Posterior cingulate gyrus (tissue), 11 donors: ENCODE measurements at places on chromosomes 1 and 21.

DNA sequence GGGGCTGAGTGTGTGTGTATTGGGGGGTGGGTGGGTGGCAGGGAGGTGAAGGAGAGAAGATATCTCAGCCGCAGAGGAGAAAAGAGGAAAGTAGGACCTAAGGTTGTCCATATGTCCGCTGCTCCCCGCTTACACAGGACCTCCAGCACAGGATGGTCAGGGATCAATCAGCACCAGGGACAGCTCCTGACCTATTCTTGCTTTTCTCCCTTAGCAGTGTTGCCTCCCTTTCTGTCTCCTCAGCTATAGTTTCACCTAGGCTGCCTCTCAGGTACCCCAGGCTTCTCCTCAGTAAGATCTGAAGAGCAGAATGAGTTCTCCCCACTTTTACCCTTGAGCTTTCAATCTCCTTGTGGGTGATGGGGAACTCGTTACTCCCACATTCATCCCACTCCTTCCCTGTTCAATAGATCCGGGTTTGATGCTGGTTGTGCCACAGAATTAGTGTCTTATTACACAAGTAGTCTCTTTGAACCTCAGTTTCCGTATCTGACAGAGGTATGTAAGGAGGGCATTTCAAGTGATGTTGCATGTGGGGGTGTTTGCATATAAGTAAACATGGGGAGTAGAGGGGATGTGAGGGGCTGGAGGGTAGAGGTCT, 1.4 kb upstream of the DPH2 start:
- DNase-seq, result no peak

DNA sequence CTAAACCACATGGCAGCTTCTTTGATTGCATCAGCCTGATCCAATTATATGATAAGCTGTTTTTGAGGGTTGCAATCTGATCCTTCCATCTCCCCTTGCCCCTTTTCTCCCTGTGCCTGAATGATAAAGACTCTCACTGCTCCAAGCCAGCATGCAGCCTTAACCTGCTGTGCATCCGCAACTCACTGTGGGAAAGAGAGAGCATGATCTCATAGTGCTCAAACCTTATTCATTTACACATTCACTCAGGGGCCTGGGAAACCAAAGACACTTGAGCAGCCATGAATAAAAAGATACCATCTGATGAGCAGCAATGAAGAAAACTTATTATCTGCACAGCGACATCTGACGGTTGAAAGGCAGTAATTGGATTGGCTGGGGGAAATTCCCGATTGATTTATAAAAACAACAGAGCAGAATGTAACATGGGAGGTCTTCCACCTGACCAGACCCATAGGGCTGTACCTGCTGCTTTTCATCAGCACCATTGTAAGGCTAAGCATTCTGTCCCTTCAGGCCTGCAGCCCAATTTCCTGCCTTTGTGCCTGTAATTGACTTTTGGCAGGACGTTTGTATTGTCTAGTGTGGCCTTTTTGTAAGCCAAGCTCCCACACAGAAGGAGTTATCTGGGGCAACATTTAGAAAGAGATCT, 62.5 kb downstream of the KIAA0040 start:
- DNase-seq, result no peak

GRCh38 chr1:97791251-97791650, 129.6 kb downstream of the DPYD start:
- no peak for DNase-seq

DNA sequence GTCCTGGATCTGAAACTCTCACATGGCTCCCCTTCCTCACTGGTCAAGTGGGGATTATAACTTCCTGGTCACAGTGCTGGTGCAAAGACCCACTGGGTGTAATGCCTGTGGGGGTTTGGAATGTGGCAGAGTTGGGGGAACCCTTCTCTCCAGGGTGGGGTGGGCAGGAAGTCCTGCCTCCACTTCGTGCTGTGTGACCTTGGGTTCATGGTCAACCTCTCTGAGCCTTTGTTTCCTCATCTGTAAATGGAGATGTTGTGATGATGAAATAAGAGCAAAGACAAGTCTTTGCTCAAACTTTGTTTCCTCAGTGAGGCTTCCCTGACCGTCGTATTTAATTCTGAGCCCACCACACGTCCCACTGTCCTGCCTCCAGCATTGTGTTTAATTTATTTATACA, 564.7 kb downstream of the PTPRU start:
- DNase-seq, result no peak

GRCh38 chr1:184025242-184025675, 12.3 kb downstream of the COLGALT2 start:
- no peak for DNase-seq

DNA sequence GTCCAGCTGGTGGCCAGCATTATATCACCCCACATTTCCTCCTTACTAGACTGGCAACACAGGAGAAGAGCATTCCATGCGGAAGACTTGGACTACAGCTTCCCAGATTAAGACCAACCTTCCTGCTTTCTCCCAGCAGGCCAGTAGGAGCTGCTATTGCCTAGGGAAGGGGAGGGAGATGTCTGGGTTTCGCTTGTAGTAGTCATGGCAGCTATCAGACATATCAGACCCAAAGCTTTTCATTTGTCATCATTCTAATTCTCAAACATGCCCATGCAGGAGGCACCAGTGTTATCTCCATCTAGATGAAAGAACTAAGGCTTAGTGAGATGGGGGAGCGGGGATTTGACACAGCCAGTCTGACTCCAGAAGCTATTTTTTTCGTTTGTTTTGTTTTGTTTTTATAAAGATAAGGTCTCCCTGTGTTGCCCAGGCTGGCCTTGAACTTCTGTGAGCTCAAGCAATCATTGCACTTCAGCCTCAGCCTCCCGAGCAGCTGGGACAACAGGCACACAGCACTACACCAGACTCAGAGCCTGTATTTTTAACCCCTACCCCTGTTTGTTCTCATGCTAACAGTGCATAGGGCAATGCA, 4.5 kb downstream of the PLA2G2A start:
- no peak for DNase-seq

- DNase-seq, result no peak
These were observed 116.3 kb upstream of the HNRNPU start for GRCh38 chr1:244980605-244981004.

- DNase-seq, result no peak
These were observed 9.6 kb downstream of the GSTM2 start for GRCh38 chr1:109677459-109677858.

DNA sequence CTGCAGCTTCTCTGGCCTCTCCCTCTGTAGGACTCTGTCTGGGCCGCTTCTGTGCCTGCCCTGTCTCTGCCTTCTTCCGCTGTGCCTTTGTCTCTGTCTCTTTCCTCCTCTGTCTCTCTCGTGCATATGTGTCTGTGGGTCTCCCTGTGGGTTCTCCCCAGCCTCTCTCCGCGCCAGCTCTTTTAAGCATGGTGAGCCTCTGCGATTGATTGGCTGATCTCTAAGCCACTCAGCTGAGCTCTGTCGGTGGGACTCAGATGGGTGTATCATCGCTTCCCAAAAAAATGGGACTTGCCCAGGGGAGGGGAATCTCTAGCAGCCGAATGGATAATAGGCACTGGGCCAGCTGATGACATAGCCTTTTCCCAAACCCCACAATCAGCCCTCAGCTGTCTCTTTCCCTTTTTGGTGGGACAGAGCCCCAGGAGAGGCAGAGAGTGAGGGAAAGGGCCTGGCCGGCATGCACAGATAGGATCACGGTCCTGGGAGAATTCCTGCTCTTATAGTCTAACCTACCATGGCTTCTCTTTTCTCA, at the start of gene ADAMTS4:
ADAMTS4 (minus strand) TSS at position 158 of the 535 bp plus-strand sequence. CDS start 427 bp downstream, outside the sequence.
- peak; percentile 85 for DNase-seq

- no peak for DNase-seq
These were observed 88.8 kb downstream of the DESI2 start for GRCh38 chr1:244741692-244742091.

DNA sequence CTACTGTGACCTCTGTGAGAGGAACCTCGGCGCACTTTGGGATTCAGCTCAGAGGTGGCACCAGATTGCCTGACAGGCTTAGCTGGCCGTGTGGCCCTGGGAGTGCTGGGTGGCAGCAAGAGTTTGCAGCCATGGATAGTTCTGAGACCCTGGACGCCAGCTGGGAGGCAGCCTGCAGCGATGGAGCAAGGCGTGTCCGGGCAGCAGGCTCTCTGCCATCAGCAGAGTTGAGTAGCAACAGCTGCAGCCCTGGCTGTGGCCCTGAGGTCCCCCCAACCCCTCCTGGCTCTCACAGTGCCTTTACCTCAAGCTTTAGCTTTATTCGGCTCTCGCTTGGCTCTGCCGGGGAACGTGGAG, 67.5 kb downstream of the DISC1 start:
- DNase-seq, result peak; percentile 32

- DNase-seq, result no peak
These were observed 9.9 kb downstream of the ARHGEF19 start for GRCh38 chr1:16202281-16203210.

GRCh38 chr1:59523745-59524450, 227.0 kb downstream of the FGGY start:
- no peak for DNase-seq

- peak; percentile 65 for DNase-seq
These were observed 26.1 kb downstream of the ZP4 start for GRCh38 chr1:237864338-237865244.

DNA sequence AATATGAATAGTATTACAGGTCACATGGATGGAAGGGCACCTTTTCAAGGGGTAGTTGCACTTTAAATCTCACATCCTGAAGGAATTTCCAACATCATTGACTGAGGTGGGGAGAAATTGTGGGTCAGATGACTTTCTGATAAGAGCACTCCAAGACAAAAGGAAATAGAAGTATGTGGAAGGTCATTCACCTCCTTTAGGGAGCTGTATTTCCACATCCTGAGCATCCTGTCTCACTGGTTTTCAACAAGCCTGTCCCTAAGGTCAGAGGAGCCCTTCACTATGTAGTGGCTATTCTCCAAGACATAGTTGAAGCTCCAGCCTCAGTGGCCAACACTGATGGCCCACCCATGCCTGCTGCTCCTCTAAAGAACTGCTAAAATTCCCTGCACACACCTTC, 76.5 kb downstream of the ATP1A1 start:
- DNase-seq, result no peak

- DNase-seq, result no peak
These were observed 505.1 kb upstream of the USP24 start for GRCh38 chr1:55720261-55720660.

DNA sequence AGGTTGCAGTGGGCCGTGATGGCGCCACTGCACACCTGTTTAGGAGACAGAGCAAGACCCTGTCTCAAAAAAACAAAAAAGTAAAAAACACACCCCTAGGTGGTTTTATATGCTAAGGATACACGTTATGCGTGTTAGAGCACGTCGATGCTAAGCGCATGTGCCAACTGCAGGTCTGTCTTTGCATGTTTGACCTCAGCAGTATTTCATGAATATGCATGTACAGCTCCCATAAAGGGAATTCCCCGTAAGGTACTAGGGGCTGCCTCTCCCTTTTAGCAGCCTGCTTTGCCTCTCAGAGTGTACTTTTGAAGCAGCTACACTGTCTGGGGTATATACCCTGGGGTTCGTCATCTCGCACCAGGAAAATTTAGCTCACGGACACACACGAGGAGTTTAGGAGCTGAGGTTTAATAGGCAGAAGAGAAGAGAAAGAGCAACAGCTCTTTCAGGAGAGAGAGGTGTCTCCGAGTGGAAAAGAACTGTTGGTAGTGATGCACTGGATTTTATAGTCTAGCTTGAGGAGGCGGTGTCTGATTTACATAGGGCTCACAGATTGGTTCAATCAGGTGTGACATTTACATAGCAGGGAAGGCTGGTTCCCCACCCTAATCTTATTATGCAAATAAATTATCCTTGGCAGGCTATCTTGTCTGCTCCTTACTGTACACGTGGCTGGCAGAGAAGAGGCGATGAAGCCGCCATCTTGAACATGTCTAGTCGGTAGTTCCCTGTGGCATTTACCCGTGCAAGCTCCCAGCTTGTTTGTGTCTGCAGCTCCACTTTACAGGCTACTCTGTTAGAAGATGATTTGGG, 4.2 kb upstream of the OTUD3 start:
- DNase-seq, result no peak

- DNase-seq, result peak; percentile 89
These were observed 1.1 kb downstream of the ARHGAP30 start for GRCh38 chr1:161068306-161069234.

GRCh38 chr1:215220346-215220745, 137.8 kb downstream of the KCNK2 start:
- DNase-seq, result no peak

- DNase-seq, result no peak
These were observed 57.2 kb downstream of the LAMC1 start for GRCh38 chr1:183080406-183080805.

DNA sequence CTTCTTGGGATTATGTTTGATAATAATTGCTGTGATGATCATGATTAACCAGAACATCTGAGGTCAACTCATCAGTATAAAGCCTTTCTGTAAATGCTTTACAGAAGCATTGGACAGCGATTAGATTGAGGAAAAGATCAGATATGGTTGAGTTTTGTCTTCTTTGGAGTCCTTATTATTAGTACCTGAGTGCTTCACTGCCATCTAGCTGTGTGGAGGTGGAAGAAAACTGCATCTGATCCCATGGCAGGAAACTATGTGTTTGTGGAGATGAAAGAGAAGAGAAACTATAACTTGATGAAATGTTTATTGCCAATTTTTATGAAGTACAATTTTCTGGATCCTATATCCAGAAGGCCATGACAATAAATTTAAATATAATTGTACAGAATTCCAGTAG, 11.4 kb downstream of the FLG2 start:
- no peak for DNase-seq

DNA sequence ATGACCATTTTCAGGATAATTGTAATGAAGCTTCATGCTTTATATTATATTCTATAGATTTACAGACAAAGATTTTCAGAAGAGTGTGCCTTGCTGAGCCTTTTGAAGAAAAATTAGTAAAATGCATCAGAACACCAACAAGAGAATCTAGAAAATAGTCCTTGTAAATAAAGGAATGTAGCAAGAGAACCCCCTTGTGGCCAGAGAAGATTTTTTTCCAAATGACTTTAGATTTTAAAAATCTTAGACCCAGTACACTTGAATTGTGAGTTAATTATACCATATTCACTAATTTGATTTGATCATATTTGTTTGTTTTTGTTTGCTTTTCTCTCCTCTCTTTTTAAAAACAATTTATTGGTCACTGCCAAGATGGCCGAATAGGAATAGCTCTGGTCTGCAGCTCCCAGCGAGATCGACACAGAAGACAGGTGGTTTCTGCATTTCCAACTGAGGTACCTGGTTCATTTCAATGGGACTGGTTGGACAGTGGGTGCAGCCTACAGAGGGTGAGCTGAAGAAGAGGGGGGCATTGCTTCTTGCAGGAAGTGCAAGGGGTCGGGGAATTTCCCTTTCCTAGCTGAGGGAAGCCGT, 12.8 kb upstream of the IFI44L start:
- DNase-seq, result no peak

DNA sequence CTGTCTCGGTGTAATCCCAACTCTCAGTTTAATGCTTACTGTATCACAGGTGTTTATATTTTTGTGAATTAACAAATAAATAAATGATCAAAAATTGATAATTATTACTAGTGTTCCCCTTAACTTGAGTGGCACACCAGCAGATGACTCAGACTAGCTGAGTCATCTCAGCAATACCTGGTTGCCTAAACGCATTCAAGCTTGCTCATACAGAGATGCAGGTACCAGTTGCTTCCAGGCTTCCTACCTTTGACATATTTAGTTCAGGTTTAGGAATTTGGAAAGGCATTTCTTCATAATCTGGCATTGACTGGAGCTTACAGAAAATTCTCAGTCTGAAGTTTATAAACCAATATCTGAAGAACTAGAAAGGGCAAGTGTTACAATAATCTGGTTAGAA, 78.9 kb upstream of the LMO4 start:
- no peak for DNase-seq

GRCh38 chr1:109624201-109625010, 4.8 kb downstream of the AMPD2 start:
- no peak for DNase-seq

GRCh38 chr1:58773406-58773840, 10.4 kb downstream of the JUN start:
- no peak for DNase-seq
